ENCODE measurements at places on chromosomes 3 and 15.

- no peak for DNase-seq
Observed at GRCh38 chr15:77974098-77974414, 103.5 kb downstream of the TBC1D2B start.

DNA sequence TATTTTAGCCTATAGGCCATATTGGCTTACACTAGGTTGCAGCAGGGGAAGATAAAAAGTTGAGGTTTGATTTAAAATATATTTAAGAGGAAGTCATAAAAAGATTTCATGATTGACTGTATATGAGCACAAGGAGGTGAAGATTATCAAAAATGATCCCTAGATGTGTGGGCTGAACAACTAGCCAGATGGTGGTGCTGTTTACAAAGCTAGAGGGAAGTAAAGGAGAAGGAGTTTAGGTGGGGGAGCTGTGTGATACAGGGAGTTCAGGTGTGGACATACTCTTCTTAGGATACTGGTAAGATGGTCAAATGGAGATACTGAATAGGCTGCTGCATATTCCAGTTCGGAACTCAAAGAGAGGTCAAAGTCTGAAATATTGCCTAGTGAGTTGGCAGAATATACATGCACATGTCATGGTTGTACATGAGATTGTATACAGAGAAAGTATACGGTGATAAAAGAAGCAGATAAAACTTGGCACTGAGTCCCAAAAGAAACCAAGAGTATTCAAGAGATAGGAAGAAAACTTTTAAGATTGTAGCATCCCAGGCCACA is 727.8 kb downstream of the NLGN1 start:
- no peak for DNase-seq

GRCh38 chr15:43877371-43877770 is 50.6 kb downstream of the WDR76 start:
- DNase-seq = no peak

- no peak for DNase-seq
Observed at GRCh38 chr3:88222343-88222742, 72.6 kb downstream of the C3orf38 start.

GRCh38 chr3:197749315-197749600 is 425 bp upstream of the FYTTD1 start:
- DNase-seq = no peak

DNA sequence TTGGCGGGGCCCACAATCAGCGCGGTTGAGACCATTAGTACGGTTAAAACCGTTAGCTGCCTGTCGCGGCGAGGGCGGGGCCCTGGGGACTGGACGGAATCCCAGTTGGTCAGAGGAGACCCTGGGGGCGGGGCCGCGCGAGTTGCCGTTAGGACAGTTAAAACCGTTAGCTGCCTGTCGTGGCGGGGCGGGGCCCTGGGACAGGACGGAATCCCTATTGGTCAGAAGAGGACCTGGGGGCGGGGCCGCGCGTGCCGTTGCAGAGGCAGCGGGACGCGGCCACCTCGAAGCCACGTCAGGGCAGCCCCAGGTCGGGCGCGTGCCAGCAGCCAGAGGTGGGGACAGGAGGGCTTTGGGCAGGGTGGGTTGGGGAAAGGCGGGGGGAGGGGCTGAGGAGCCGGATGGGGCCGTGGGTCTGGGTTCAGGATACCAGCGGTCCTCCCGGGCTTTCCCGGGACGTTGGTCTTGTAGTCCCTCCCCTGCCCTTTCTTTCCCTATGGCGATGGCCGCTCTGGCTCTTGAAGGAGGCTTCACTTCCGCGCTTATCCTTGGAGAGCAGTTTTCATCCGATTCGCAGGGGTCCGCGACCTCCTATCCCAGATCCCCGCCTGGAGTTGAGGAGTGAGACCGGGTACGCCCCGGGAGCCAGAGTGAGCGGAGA is 28.0 kb downstream of the KLHDC8B start:
- no peak for DNase-seq

GRCh38 chr3:45572755-45573154 is 21.8 kb upstream of the LIMD1 start:
- DNase-seq = no peak

DNA sequence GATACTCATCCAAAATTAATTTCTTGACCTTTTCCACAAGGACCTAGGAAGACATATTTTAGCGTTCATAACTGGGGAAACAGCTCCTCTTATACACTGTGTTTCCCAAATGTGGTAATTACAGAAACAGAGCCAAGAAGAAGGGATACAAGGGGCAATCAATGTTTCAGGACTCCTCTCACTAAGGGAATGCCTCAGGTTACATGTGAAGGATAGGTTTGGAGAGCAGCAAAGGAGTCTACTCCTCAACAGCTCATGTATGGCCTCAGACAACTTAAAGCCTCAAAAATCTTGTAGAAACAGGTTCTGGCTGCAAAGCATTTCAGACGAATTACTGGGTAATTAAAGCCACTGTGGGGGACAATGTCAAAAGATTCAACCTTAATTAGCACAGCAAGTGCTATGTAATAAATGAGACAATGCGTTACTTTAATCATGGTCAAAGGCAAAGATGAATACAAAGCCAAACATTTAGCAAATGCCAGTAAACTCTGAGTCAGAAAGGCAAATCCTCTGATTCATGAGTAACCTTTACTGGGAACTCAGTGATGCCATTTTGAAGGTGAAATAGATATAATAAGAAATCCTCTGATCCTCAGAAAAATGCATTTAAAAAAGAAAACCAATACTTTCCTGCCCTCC is 1111.2 kb downstream of the TUSC7 start:
- DNase-seq = no peak

GRCh38 chr3:135181408-135181807 is 386.3 kb downstream of the EPHB1 start:
- no peak for DNase-seq

DNA sequence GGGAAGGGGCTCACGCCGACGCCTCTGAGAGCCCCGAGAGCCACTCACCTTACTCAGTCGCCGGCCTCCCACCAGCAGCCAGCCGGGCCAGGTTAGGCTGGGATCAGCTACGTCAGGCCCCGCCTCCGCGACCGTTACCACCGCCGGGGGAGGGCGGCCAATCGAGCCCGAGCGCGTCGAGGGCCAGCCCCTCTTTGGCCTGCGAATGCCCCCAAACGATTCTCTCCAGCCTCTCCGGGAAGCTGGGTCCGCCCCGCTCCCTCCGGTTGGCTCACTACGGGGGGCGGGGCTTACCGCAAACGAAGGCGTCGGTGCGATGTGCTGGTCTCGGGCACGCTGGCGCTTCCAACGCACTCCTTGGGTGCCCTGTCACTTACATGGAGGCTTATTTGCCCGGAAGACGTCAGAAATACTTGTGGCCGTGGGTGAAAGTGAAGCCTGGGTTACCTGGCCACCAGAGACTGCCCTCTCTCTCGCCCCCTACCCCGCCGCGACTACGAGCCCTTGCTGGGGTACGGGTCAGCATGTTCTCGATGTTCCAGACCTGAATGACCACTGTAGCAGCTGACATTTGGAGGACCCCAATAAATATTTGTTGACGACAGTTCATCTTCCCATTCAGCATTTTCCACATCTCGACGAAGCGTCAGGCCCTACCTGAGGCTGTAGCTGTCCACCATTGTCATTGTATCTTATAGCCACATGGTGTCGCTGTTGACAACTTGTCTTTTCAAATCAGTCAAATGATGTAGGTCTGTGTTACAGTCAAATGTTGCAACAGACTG is at the start of gene CEP70:
Gene CEP70, minus strand, starts transcription at position 111 of the 785 bp plus-strand sequence. CDS start 21,333 bp downstream, outside the sequence.
- no peak for DNase-seq

- no peak for DNase-seq
Observed at GRCh38 chr3:148102156-148102555, 595.5 kb upstream of the AGTR1 start.

DNA sequence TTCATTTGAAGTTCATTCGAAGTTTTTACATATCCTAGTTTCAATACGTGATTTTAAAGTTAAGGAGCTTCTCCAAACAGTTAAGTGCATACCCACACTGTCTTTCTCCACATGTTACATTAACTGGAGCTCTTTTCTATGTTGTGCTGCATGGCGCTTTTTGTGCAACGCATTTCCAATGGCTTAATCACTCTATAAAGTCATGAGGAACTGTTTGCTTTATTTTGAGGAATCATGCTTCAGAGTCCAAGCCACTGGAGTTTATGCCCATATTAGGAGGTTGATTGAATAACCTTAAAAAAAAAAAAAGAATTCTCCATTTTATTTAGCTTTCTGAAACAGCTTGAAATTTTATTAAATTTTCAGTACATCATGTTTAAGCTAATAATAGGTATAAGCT is 109.4 kb upstream of the MBNL1 start:
- DNase-seq = no peak

DNA sequence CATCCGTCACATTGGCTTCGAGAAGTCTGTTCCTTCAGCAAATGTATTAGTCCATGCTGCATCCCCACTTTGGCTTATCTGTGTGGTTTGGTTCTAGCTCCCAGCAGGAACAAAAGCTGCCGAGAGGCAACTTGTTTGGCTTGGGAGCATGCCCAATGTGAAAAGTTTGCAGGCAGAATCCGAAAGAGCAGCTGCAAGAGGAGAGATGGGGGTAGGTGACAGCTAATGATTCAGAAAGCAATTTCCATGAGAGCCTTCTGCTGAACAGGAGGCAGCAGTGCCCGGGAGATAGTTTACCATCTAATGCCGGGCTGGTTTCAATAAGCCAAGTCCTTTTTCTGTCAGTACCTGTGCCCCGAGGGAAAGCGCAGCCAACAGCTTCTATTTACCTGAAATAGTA is 60.2 kb downstream of the GRM7 start:
- DNase-seq = no peak

GRCh38 chr15:72242775-72243370 is 11.9 kb upstream of the PKM start:
- no peak for DNase-seq

GRCh38 chr3:123521179-123521969 is 63.5 kb downstream of the HACD2 start:
- DNase-seq = no peak

DNA sequence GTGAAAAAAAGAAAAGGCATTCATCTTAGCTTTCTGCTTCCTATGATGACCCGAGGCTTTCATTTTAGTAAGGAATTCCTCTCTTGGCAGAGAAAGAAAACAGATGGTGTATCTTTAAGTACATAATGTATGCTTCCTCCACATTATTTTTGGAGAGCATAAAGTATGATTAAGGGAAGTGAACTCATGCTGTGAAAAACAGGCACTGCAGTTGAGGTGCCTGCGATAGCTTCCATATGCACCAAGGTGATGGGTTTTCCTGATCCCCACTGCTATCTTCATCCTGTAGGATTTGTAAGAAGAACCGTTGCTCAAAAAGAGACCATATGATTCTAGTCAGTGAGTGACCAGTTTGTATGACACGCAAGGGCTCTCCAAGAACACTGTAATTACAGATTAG is 411.5 kb upstream of the MCTP2 start:
- DNase-seq = no peak

DNA sequence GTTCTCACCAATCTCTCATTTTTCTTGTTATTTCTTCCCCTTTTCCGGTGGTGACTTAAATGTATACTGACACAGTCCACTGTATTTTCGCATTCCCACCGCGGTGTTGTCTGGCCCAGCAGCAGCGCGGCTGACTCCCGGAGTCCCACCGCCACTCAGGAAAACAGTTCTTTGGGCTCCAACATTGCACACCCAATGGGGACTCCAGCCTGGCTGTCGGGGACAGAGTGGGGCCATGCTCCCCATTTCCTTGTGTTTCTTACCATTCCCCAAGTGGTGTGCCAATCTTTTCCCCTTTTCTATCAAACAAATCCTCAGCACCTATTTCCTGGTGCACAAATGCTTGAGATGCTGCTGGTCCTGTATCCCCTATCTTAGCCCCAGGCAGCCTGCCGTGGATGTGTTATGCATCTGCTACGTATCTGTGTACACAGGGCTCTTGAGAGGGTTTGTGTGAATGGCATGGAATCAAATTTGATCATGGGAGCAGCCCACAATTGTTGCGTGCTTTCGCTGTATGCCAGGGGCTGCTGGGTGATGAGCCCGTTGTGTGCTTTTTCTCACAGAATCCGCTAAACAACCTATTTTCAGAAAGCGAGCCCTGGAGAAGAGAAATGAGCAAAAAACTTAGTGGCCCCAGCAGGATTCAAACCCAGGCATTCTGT is 219.1 kb upstream of the RGMA start:
- no peak for DNase-seq

DNA sequence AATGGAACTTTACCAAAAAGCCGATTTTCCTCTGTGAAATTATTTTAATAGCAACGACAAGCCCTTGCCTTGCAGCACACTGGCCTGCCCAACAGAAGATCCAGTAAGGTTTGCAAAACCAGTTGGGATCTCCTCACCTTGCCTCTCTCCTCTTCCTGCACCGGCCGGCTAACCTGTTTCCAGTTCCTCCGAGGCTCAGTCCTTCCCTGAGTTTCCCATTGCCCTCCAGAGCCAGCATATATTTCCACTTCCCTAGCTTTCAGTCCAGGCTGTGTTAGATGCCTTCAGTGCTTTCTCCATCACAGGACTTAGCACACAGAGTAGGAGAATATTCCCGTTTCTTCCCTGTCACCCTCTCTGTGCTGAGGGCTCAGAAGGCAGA is 60.3 kb downstream of the NOX5 start:
- no peak for DNase-seq

GRCh38 chr15:70034596-70034995 is 63.1 kb downstream of the TLE3 start:
- DNase-seq = no peak

DNA sequence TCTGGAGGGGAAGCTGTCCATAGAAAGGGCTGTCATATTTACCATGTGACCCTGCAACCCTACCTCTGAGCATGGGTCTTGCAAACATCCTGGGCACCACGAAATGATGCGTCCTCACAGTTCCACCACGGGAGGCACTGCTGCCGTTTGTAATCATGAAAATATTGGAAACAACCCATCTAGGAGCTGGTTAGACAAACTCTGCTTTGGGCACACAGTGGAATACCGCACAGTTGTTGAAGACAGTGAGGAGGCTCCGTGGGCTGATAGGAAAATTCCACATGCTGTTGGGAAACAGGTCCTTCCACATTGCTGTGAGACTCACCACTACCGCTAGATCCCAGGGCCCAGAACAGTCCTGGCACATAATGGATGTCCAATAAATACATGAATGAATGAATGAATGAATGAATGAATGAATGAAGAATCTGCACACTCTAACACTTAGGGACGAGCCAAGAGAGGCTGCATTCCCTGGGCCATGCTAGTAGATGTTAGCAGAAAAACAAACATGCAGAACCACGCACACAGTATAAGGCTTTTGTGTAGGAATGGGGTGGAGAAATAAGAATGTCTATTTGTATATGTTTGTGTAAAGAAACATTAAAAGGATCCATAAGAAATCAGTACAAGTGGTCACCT is 40.6 kb downstream of the TPRA1 start:
- DNase-seq = no peak

DNA sequence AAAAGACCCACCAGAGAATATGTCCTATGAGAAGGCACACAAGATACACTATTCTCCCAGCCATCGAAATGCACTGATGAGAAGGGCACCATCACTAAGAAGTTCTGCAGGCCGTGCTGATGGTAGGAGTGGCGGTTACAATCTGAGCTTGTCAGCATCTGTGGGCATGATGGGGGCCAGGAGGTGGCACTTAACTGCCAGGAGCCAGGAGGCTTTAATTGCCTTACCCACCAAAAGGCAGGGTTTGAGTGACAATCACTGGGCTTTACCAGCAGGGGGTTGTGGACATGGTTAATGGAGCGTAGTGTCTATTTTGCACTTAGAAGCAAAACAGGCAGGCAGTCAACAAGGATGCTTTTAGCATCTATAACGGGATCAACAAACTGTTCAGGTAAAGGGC is 16.0 kb upstream of the SQOR start:
- DNase-seq = no peak

Measured in NCI-H1930 (cell line).